Activated T-cell treated with anti-CD3 and anti-CD28 coated beads for 48 hours (primary cell): ENCODE measurements at places on chromosomes 3 and 15.

GRCh38 chr15:72515591-72516389, 41.7 kb downstream of the ARIH1 start:
- no peak for DNase-seq

- no peak for DNase-seq
Measured at GRCh38 chr3:14435175-14436014, 33.0 kb downstream of the SLC6A6 start.

DNA sequence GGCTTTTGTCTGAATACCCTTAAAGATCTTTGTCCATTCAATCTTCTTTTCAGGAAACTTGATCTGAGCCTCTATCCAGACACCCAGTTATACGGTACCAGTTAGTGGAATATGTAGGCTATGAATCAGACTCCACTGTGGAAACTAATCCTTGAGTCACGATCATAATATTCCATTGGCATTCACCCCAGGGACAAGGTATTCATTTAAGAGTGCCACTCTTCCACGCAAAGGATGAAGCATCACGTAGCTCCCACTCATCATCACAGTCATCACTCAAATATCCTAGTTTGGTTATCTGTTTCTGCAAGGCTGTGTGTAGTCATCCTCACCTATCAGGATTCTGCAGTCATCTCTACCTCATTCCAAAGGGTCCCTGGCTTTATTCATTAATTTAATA, 85.6 kb downstream of the NEDD4 start:
- no peak for DNase-seq

- DNase-seq, result no peak
Measured at GRCh38 chr15:24919446-24919845, 35.3 kb upstream of the SNRPN start.

DNA sequence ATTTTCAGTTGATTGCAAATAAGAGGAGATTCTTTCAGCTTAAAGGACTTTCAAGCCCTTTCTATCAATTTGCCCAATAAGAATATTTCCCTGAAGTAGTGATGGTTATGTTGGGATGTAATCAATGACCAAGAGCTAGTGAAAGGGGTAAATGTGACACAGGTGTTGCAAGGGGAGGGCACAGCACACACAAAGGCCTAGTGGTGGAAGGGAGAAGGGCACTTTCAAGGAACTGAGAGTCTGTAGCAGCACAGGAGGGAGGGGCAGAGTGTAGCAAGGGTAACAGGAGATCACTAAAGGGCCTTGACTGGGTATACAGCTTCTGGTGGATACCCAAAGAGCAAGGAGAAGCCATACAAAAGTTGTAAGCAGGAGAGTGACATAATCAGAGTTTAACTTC, 217.8 kb upstream of the ARHGEF26 start:
- DNase-seq, result no peak

DNA sequence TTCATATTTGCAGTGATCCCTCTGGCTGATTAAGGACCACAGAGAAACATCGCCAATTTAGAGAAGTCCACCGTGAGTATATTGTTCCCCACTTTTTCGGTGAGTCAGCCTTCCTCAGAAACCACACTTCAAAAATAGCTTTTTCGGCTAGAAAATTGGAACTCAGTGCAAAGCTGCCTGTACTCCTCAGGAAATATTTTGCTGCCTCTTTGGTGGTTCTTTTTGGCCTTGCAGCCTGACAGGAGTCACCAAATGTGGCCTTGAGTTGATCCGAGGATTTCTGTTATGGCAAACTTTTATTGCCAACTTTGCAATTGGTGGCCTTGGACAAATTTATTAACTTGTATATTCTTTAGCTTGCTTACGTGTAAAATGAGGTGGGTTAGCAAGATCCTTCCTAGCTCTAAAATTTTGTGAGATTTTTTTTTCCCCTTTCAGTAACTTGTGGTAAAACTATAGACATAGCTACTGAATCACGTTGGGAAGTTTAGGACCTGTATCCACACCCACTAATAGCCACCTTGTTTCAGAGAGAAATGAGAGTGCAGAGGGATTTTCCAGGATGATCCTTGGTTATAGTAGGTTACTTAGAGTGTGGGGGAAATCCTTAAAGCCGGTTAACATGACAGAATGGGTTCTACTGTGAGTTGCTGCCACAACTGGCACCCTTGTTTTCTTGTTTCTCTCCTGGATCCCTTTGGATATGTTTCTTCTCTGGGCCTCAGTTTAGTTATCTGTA, 9.9 kb downstream of the ARL6IP5 start:
- DNase-seq, result no peak

GRCh38 chr3:120064641-120065040, 29.6 kb downstream of the GSK3B start:
- no peak for DNase-seq

GRCh38 chr3:178785961-178786360, 249.7 kb downstream of the KCNMB2 start:
- no peak for DNase-seq

GRCh38 chr3:136860541-136860940, 1.5 kb upstream of the NCK1 start:
- DNase-seq, result no peak

- no peak for DNase-seq
Measured at GRCh38 chr3:107987036-107987939, 103.5 kb downstream of the CD47 start.

GRCh38 chr3:179236669-179237301, 14.1 kb downstream of the KCNMB3 start:
- DNase-seq, result no peak

- no peak for DNase-seq
Measured at GRCh38 chr3:172461530-172462138, 13.4 kb upstream of the GHSR start.

GRCh38 chr15:59618406-59618805, 6.8 kb downstream of the GCNT3 start:
- no peak for DNase-seq

GRCh38 chr3:143950810-143951209, 20.8 kb upstream of the DIPK2A start:
- no peak for DNase-seq

DNA sequence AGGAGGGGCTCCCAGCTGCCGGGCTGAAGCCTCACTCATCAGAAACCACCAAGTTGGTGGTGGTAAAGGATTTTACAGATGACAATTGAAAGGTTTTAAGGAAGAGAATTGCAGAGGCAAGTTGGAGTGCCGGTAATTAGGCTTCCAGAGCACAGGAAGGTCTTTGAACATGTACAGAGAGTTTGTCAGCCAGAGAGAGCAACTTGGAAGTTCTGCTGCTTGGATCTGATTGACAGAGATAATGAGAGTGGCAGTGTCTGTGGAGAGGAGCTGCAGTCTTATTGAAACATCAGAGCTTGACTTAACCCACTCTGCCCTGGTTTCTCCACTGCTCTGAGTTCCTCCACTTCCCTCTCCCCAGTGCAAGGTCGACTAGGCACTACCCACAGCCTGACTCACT, 448.6 kb downstream of the EPHB1 start:
- no peak for DNase-seq

DNA sequence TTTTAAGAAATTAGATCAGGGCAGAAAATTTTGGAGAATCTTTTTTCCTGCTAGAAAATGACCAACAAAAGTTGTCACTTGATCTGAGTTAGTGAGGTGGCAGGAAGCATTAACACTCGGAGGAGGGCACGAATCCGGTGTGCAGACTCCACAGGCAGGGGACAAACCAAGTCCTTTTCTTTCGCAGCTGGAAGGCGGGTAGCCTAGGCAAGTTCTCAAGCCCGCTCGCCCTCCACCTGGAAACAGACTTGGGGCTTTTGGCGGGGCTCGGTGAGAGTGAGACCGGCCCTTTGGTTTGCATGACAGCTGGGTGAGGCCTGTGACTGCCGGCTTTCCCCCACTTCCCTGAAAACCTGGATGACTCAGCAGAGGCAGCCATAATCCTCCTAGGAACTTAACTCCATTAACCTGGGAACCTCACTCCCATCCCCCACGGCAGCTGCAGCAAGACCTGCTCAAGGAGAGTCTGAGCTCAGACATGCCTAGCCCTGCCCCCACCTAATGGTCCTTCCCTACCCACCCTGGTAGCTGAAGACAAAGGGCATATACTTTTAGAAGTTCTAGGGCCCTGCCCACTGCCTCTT, 134.8 kb downstream of the MFSD1 start:
- DNase-seq, result no peak

GRCh38 chr15:79003896-79004295, 59.0 kb upstream of the CTSH start:
- DNase-seq, result no peak

- no peak for DNase-seq
Measured at GRCh38 chr3:39971559-39972031, 162.2 kb downstream of the MYRIP start.

DNA sequence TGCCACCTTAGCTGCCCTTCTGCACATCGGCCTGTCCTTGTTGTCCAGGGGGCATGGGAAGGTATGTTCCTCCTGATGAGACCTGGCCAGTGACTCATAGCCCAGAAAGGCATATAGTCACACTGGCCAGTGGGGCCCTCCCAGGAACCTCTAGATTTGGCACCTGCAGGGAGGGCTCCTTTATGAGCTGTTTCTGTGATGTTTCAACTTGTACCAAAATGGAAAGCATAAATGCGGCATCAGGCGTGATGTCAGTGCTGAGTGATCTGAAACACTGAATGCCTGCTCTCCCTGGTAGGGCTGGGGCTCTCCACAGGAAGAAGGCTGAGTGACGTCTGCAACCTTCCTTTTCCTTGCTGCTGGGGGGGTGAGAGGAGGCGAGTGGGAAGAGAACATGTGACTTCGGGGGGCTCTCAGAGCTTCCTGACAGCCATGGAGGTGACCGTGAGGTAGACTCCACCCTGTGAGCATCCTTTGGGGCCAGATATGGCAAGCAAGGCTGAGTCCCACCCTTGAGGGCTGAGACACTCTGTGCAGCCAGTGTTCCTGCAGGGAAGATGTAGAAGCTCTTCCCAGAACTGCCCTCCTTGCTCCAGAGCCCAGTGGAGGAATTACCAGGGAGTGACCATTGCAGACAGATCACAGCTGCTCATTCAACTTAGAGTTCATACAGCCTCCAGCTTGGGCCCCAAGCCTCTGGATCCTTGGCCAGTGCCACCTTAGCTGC, 37.1 kb upstream of the APEH start:
- DNase-seq, result no peak

- no peak for DNase-seq
Measured at GRCh38 chr15:26661748-26662147, 111.1 kb downstream of the GABRB3 start.

DNA sequence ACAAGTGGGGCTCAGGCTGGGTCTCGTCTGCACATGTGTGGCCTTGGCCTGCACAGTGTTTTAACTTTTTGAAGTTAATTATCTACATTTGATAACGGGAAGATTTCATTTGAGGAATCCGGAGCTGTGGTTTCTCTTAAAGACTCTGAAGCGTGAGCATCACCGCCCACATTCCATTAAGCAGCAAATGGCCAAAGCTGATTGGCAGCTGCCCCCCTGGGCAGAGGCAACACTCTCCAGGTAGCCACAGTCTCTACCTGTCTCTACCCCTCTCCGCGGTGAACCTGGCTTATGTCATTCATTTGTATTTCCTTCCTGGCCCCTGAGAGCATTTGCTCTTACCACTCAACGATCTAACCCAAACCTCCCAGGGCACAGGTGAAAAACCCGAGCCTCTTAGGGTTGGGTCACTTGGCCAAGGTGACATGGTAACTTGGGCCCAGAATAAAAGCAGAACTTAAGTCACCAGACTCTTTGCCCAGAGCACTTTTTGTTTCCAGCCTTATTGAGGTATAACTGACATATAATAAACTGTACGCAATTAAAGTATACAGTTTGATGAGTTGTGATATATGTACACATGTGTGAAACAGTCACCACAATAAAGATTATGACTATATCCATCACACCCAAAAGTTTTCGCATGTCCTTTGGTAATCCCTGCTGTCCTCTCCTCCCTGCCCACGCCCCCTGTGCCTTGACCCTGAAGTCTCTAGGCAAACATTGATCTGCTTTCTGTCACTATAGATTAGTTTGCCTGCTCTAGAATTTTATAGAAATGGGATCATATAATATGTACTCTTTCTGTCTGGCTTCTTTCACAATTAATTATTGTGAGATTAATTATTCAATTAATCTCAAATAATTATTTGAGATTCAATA, 245.7 kb upstream of the HES1 start:
- DNase-seq, result no peak

GRCh38 chr3:34364335-34364734, 565.9 kb downstream of the PDCD6IP start:
- DNase-seq, result no peak

DNA sequence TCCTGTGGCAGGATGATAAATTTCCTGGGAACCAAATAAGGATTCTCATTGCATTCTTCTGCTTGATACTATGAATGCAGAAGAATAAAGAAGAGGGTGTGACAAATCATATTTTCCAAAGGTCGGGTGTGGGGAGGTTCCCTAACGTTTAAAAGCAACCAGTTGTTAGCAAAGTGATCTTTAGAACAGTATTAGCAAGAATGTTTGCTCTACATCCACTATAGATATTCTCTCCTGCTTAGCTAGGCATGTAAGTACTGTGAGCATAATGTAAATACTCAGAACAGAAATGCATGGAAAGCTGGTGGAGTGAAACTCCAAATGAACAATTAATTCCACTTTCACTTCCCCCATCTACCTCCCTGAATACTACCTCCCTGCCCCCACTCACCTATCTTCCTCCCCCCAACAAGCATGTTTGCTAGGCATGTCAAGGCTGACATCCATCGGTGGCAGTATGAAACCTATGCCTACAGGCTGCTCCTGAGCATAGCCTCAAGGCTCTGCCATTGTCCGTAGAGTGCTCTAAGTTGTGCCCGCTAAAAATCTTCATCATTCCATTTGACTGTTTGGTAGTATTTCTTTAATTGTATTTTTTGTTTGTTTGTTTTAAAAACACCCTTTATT, 329.7 kb downstream of the TIGIT start:
- no peak for DNase-seq

- DNase-seq, result no peak
Measured at GRCh38 chr15:34616613-34617012, 33.2 kb upstream of the GOLGA8B start.

DNA sequence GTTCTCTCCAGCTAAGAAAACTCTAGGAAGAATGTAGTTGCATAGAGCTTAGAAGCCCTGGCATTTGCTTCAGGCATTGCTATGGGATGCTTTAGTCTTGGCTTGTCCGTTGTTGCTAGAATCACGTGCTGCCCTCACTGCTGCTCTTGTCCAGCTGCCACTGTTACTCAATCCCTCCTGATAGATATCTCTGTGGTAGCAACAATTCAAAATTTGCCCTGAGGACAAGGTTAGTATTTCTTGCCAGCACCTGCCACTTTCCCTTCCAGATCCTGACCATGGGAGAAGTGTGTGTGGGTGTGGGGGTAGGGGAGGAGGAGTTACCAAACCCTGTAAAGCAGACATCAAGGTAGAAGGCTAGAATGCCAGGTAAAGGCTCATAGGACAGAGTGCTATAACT, 113.8 kb downstream of the PPM1L start:
- no peak for DNase-seq

DNA sequence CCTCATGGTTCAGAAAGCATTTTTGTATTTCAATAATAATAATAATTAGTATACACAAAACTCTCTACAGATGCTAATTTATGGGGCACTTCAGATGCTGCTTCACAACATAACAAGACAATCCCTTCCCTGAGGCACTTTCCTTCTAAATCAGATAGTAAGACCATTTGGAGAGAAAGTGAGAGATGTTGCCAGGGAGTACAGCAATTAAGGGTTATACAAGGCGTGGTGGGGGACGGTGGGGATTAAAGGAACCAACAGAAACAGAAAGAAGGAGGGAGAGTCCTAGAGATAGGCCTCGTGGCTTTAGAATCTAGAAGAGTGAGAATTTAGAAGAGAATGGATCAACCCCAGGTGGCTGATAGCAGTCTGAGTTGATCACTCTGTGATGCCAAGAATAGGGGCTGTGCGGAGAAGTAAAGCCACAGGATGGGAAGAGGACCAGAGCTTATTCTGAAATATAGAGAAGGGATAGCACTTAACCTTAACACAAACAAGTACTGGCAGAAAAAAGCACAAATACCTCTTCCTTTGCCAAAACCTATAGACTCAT, 76.9 kb downstream of the ETFA start:
- DNase-seq, result no peak
